Stimulated activated CD8-positive, alpha-beta memory T cell treated with anti-CD3 and anti-CD28 coated beads, Interleukin-4, amount 100 ng/mL, for 1 hour (primary cell): ENCODE measurements at places on chromosomes 6 and 20.

GRCh38 chr6:10136636-10137035 is 278.2 kb downstream of the TFAP2A start:
- DNase-seq = no peak

- no peak for DNase-seq
These were observed 13.4 kb upstream of the BNIP5 start for GRCh38 chr6:36350082-36350481.

DNA sequence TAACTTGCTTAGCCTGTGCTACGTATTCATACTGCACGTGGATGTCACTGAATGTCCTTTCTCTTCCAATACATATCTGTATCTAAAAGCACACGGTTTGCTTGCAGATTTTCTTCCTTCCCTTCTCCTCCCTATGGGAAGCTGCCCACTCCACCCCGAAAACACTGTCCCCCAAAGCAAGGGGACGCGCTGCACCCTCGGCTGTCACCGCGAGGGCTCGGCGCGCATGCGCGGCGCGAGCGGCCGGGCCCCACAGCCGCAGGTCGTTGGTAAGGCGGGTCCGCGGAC is 659 bp downstream of the TMX4 start:
- no peak for DNase-seq

DNA sequence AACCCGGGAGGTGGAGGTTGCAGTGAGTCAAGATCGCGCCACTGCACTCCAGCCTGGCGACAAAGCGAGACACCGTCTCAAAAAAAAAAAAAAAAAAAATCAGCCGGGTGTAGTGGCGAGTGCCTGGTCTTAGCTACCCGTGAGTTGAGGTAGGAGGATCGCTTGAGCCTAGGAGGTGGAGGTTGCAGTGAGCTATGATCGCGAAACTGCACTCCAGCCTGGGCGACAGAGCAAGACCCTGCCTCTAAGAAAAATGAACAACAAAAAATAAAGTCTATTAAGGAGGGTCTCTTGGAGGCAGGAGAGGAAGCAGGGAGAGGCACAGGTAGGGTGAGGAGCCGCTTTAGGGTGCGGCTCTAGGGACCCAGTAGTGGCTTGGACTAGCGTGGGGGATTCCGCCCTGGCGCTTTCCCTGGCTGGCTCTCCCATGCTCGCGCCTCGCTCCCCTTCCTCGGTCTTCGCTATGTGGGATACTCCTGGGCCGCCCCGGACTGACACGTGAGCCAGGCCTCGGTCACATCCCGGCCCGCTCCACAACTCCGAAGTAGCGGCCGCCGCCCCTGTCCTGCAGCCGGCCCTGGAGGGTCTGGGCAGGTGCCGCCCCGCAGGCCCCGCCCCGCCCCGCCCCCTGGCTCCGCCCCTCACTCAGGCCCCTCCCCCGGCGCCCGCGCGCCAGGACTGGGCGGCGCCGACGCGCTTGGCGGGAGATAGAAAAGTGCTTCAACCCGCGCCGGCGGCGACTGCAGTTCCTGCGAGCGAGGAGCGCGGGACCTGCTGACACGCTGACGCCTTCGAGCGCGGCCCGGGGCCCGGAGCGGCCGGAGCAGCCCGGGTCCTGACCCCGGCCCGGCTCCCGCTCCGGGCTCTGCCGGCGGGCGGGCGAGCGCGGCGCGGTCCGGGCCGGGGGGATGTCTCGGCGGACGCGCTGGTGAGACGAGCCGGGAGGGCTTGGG is at the start of gene MYBL2:
Gene MYBL2, plus strand, starts transcription at position 739 of the 953 bp plus-strand sequence. Its CDS starts 170 bp downstream, at position 909.
- DNase-seq = no peak

DNA sequence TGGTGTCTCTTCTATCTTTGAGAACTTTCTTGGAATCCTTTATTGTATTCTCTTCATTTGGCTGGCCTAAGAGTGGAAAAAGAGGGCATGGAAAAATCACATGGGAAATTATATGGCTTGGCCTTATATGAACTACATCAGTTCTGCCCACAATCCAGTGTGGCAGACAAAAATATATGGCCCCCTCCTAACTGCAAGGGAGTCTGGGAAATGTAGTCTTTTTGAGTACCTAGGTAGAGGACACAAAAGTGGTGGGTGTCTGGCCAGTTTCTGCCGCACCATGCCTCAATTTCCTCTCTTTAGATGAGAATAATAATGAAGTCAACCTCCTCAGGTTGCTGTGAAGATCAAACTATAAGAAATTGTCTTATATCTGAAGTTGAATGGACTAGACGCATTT is 109.3 kb downstream of the SCP2D1 start:
- DNase-seq = no peak

DNA sequence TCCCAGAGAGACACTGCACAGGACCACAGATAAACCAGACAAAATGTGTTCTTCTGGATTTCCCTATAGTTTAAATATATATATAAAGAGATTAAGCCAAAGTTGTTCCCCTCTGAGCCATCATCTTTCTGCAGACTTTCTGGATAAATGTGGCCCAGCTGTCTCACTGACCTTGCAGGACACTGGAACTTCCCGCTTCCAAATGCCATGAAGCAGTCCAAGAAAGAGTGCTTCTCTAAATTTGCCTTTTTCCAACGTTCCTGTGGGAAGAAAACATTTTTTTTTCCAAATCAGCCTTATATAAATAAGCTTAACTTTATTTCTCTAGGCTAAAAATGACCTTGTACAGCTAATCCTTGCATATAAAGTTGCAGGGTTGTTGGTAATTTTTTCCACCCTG is 65.7 kb downstream of the CYP39A1 start:
- no peak for DNase-seq

DNA sequence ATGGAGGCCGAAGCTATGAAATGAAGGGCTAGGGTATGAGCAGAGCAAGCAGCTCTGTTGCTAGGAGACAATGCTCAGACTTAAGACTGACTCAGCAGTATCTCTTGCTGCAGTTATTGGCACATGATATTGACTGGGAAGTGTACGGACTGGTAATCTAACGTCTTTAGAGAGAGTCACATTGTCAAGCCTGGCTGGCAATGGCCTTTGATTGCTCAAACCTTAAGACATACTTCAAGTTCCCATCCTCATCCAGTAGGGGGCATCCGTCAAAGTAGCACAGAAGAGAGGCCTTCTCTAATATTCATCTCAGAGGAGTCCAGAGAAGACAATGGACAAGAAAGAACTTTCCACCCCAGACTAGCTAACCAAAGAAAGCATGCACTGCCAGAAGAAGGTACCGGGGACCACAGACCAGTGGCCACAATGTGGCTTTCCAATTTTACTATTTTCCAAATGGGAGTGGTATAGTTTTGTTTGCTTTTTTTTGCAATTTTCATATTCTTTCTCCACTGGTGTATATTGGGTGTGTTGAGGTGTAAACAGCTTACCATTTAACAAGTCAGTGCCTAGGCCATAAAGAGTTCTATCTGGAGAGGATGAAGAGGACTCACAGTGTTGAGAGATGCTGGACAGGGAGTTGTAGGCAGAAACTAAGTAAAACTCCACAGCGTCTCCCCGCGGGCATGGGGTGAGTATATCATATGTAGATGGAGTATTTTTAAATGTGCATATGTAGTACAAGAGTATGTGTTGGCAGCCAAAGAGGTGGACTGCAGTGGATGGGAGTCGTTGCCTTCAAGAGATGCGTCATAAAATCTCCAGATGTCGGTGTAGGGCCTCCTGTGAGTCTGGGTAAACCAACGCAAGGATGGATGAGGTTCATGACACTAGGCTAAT is 36.7 kb downstream of the LRFN2 start:
- no peak for DNase-seq

- DNase-seq = no peak
These were observed 10.1 kb downstream of the ROMO1 start for GRCh38 chr20:35709259-35709658.

DNA sequence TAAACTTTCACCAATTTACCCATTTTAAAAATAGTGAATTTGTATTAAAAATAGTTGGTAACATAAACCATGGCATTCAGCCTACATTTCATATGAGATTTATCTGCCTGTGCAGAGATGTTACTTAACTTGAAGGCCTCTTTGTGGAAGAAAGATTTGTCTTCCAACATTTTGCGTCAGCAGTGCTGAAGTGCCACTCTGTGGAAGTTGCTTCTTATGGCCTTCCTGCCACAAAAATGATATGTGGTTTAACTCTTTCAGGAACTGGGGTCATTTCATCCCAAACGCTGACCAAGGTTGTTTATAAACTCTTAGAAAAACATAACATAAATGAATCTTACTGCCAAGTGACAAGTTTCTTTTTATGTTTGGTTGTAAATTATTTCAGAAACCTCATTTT is 246.8 kb downstream of the ARID1B start:
- no peak for DNase-seq

DNA sequence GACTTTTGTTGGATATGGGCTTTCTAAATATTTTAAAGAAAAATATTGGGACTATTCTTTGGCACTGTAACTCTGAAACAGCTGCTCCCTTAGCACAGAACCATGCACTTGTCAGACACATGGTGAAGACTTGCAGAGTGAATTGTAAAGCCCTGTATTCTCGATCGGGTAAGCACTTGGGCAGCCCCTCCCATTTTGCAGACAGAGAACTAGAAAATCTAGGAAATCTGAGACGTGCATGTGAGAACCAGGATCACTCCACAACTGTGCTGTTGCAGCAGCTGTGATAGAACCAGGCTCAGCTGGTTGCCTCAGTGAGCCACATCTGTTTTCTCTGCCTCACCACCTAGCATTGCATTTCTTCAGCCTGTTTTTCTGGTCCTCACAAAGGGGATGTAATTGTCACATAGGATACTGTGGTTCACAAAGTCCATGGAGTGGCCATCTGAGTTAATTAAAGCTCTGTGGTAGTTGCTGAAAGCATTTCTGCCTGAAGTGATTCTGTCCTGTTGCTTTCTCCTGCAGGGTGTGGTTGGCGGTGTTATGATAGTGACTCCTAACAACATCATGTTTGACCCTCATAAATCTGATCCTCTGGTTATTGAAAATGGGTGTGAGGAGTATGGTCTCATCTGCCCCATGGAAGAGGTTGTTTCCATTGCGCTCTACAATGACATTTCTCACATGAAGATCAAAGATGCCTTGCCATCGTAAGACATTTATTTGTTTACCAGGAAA is 71.8 kb upstream of the HINT3 start:
- no peak for DNase-seq

- DNase-seq = no peak
These were observed 1160.2 kb downstream of the EPHA7 start for GRCh38 chr6:92259171-92259570.

GRCh38 chr6:17719323-17720041 is 12.8 kb upstream of the NUP153 start:
- DNase-seq = no peak

DNA sequence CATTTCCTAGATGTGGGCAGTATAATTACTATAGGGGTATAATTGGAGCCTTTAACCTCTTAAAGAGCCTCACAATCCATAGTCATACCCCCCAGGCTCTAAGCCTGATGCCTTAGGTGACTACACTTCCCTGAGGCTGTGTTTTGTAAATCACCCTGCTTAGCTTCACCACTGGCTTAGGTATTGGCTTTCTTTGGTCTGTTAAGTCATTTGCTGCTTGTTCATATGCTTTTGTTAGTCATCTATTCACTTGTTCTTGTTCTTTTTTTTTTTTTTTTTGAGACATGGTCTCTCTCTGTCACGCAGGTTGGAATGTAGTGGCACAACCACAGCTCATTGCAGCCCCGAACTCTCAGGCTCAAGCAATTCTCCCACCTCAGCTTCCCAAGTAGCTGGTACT is 26.7 kb downstream of the KAT14 start:
- no peak for DNase-seq

DNA sequence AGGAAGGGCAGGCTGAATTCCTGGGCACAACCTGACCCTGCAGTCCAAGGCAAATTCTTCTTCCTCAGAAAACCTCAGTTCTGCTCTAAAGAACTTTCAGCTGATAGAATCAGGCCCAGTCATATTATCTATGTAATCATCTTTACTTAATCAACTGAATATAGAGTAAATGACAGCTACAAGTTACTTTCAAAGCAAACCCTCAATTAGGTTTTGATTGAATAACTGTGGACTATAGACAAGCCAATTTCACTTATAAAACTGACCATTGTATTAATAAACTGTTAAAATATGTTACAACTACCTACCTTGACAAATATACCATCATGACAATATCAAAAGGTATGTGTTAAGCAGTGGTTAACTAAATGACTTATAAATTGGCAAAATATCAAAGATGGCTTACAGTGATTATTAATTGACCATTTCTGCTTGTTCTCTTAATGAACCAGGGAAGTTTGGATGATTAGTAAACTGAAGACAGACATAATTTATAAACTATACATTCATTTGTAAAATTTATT is 46.1 kb upstream of the ADGRF5 start:
- no peak for DNase-seq

DNA sequence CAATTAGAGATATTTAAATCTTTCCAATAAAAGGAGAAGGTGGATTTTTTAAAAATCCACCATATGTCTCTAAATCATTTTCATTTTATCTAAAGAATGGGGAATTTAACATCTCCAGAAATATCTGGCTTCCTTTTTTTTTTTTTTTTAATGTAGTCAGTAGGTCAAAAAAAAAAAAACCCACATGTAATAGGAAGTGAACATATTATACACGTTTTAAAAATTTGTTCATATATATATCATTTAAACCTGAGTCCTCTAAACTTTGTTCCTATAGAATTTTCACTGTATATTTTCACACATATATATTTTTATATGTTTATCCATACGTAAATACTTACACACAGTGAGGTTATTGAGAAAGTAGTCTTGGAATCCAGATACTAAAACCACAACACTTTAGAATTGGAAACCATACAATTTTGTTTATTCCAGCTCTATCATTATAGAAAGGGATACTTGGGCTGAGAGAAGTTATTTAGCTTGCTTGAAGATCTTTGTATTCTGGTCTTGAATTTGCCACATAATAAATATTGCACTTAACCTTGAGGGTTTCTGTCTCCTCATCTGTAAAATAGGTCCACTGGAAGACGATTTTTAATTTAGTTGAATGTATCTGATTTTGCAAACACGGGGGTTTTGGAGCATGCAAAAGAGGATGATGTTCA is 62.1 kb upstream of the ZNF217 start:
- no peak for DNase-seq

- no peak for DNase-seq
These were observed 2.8 kb downstream of the SNAI1 start for GRCh38 chr20:49985617-49986016.

DNA sequence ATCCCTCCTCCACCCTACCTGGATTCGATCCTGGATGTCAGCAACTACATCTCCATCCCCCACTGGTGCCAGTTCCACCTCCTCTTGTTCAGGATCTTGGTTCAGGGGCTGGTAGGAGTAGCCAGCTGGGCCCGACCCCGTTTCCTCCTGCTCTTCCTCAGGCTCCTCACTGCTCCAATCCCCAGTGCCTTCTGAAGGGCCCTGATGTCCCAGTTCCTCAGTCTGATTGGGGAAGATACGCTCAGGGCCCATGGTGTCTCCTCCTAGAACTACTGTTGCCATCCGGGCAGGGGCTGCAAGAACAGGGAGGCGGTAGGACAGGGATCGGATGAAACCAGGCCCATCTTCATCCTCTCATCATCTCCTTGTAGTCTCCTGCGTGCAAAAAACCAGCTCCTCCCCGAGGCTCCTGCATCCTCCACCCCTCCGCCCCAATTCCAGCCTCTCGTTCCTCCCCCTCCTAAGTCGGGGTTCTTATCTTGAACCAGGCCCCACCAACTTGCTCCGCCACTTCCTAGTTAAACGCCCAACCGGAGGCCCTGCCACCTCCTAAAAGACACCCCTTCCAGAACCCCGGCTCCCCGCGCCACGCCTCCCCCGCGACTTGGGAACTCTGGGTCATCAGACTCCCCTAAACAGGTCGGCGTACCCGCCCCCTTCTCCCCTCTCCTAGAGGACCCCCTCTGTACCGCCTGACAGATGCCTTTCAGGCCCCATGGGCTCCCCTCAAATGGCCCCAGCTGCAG is 476 bp downstream of the MEA1 start:
- no peak for DNase-seq
